ENCODE measurements at places on chromosomes 2 and 18.

DNA sequence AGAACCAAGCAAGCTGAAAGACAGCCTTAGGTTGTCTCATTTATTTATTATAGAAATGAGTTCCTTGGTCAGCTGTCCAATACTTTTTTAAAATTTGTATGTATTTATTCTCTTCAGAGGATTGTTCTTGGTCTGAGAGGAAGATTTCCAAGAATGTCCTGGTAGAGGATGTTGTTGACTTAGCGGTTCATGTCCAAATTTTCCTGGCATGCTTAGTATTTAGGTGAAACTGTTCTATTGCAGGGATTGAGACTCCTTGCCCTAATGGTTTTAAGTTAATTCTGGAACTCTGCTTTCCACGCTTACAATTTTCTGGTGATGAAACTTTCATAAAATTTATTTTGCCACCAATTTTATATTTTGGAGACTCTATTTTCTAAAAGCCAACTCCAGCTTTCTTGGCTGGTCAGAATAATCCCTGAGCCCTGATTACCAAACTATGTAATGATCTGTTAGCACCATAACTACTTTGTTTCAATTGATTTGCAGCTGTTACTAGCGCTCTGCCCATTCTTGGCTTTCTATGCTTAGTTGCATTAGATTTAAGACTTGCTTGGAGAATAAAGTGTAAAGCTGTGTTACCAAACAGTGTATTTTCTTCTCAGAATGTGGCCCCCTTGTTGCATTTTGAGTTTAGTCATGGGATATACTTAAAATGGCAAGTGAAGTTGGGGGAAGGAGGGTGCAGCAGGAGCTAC is 1868.8 kb upstream of the CELF4 start:
- DNase-seq: no peak

DNA sequence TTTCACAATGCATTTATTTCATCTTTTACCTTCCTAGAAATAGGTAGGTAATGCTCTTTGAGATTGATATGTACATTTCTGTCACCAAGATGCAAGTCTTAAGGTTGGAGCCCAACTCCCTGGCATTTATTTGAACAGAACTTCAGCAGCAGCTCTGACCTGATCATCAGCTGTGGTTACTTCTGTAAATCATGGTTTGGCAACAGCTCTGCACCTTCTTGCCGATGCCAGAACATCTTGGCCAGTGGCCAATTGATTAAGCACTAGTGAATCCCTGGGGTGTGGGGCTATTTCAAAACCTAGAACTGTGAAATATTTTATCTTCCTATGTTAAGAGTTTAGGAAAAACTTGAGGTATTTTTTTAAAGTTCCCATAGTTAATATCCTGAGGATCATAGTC is 124.8 kb upstream of the NYAP2 start:
- DNase-seq: peak; percentile 80

- DNase-seq: no peak
Observed at GRCh38 chr18:48802543-48803290, 148.0 kb downstream of the SMAD7 start.

DNA sequence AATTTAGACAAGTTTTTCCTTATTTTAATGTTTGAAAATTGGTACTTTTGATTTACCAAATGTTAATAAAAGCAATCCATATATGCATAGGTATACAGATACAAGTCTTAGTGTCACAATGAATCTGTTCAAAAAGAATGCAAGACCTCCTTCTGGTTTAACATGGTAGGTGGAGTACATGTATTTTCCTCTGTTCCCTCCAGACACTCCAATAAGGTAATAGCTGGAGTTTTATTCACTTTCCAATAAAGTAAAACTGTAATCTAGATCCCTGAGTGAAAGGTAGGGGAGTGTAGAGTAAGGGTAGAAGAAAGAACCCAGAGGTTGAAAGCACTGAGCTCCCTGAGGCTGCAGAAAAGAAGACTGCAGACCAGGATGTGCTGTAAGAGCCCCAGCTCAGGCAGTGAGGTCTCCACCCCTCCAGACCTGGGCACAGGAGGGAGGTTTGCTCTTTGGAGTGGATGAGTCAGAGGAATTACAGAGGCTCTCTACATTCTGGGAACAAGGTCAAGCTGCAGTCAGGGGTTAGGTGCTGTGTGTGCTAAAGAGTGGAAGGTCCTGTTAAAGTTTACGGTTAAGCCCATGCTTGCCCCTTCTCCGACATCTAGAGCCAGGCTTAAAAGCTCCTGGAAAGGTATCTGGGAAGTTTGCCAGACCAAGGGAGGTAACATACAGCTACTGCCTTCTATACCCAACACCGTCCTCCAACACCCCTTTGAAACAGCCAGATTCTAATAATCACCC is 27.6 kb upstream of the STAT1 start:
- DNase-seq: no peak

GRCh38 chr2:163630836-163631235 is 105.0 kb downstream of the FIGN start:
- no peak for DNase-seq

DNA sequence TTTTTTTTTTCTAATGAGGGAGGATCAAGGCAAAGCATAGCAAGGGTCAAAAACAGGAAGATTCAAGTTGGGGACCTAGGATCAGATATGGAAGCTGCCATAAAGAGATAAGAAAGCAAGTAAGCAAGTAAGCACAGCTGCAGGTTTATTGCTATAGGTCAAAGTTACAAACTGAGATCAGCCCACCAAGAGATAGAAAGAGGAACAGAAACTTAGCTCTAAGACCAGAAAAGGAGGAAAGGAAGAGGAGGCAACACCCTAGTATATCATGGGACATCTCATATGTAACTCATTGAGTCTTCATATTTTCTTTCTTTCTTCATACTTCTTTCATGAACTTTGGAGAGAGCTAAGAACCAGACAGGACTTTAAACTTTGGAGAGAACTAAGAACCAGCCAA is 295.9 kb upstream of the CRIM1 start:
- no peak for DNase-seq

GRCh38 chr2:26305540-26305939 is 40.4 kb upstream of the SELENOI start:
- no peak for DNase-seq

- no peak for DNase-seq
Observed at GRCh38 chr18:35618696-35619095, 37.2 kb downstream of the GALNT1 start.

- DNase-seq: no peak
Observed at GRCh38 chr18:63872586-63872985, 14.9 kb upstream of the SERPINB2 start.

GRCh38 chr2:150487537-150488429 is at the start of gene RND3:
Gene RND3 (minus strand): TSS chr2:150487667. CDS start chr2:150487417, 250 bp downstream.
- DNase-seq: peak; percentile 98

GRCh38 chr18:10421859-10422258 is 32.6 kb upstream of the APCDD1 start:
- DNase-seq: no peak

DNA sequence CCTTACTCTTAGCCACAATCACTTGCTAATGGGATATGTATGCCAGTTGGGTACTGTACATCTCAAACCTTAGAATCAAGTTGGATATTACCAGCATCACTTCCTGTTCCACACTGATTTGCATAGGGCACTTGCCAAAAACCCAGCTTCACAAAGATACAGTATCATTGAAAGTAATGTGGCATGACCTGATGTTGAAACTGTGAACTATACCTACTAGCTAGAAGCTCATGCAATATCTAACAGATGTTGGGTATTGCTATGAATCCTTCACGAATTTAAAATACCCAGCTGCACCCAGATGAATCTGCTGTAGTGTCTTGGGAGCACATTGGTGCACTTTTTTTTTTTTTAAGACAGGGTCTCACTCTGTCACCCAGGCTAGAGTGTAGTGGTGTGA is 6.5 kb upstream of the STAMBP start:
- DNase-seq: no peak

GRCh38 chr18:58599106-58599505 is 29.8 kb downstream of the ALPK2 start:
- no peak for DNase-seq

- no peak for DNase-seq
Observed at GRCh38 chr2:137237055-137237454, 471.7 kb downstream of the THSD7B start.

DNA sequence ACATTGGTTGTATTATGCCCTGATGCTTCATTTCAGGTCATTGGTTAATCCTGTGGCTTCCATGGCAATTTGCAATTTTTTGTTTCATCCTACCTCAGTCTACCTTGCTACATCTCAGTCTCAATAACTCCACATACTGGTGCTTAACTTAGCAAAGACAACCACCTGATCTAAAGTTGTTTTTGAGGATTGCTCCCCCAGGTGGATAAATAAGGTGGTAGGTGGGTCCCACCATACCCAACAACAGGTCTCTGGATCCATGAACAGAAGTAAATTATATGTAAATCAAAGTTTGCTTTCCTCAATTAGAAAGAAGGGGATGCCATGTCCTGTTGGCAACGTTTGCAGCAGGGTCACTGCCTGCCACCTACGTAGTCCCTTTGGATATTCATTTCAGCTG is 7.0 kb downstream of the XIRP2 start:
- no peak for DNase-seq

GRCh38 chr18:66393463-66393862 is 210.4 kb downstream of the CDH19 start:
- DNase-seq: no peak

DNA sequence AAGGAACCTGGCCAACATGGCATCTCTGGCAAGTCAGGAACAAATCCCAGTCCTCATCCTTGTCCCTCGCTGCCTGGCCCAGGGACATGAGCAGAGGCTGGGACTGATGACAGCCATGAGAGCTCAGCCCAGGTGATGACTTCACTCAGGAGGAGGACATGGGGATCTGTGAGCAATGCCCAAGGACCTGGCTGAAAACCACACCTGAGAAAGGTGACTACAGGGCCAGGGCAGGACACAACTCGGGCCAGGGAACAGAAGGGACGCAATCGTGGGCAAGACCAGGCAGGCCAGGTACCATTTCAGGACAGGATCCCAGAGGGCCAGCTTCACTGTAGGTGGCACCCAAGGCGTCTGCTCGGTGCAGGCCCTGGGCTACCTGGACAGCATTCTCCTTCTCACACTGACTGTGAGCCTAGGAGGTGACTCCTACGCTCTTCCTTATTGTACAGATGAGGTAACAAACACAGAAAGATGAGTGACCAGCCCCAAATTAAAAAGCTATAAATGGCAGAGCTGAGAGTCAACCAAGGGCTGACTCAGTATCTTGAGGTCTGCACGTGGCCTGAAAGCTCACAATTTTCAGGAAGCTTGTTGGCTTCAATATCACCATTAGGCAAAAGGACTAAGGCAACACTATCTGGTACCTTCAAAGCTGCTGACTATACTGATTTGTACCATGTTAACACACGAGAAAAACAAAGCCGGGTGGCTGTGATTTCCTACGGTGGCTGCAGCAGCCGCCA is 141.1 kb downstream of the EIPR1 start:
- DNase-seq: no peak

DNA sequence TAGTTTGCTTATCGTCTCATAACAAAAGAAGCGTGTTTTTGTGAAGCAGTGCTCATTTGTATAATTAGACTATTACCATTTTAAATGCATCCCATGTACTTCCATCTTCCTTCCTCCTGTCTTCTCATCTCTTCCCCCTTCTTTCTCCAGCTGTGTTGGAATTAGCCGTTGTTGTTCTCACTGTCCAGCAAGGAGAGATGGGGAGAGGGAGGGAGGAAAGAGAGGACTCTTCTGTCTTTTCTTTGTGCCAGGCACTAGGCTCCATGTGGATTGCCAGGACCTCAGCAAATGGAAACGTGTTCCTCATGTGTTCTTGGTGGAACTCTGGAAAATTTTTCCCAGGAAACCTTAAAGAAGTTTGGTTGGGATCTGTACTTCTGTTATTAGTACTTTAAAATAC is 131.7 kb downstream of the PHLPP1 start:
- DNase-seq: no peak

DNA sequence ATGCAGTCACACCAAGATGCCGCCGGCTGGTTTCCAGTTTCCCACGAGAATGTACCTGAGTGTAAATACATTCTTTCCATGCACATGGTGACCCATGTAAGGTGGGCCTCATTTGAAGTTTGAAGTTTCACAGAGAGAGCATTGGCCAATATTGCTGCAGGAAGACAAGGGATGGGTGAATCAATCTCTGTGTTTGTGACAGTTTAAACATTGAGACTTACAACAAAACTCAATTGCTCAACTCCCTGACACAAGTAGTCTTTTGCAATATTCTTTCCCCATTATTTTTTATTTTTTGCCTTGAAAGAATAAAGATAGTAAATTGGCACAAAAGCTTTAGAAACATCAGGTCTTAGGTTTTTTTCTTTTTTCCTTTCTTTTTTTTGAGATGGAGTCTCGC is 5.1 kb downstream of the SERPINB2 start:
- DNase-seq: no peak

DNA sequence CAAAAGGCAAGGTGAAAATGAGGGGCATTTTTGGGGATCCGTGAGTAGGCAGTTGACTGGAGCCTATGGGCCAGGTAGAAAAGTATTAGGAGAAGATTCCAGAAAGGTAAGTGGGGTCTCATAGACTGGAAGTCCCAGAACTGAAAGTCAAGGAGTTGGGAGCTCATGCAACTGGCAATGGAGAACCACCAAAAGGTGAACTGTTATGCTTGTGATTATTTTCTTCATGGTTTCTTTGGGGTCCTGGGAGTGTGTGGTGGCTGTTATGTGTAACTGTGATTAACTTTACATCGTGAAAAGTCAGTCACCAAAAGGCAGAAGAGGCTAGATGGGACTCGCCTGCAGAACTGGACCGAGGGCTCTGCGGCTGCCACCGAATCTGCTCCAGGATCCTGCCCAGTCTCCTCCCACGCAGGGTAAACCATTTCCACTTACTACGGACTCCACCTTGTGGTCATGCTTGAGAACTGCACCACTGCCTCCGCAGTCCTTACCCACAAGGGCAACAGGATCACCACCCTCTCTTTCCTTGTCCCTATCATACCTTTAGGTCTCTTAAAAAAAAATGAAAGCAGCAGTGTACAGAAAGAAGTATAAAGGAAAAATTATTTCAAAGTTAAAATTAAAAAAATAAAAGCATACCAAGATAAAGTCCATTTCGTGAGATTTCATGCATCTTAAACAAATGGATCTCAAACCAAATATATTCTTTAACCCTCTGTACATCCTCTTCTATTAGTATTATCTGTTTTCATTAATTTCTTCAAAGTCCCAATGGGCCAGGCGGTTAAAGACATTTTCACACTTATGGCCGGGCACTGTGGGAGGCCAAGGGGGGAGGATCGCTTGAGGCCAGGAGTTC is 15.6 kb upstream of the CEP68 start:
- DNase-seq: peak; percentile 67

GRCh38 chr2:28587526-28588291 is 91.8 kb downstream of the PLB1 start:
- DNase-seq: no peak

- no peak for DNase-seq
Observed at GRCh38 chr2:238717084-238717483, 130.8 kb upstream of the TWIST2 start.

- no peak for DNase-seq
Observed at GRCh38 chr18:12946549-12947284, 1.1 kb upstream of the SEH1L start.

All from NCI-H1436 (cell line).